NK-92 treated with Interleukin-12 subunit alpha and Interleukin-12 subunit beta, amount 100 ng/mL, for 24 hours (cell line): ENCODE measurements at places on chromosomes 5 and 9.

GRCh38 chr5:25754895-25755294 lies 1110.1 kb upstream of the CDH10 start:
- DNase-seq, result no peak

- DNase-seq, result no peak
Measured at GRCh38 chr5:83337453-83338035, 134.0 kb upstream of the VCAN start.

DNA sequence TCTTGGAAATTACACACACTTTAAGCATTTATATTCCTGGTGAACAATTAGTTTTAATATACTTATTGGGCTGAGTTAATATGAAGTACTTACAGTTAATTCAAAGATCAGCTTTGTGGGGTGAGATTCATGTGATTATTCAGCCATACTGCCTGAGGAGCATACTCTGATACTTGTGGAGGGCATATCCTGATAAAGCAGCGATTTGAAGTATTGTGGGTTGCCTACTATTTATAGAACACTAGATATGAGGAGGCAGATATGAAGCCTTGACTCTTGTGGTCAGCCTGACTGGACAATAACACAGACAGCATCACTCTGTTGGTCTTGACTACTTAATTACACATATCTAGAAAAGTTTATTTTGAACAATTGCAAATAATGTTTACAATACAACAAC lies 27.0 kb upstream of the AGGF1 start:
- DNase-seq, result no peak

GRCh38 chr9:135230386-135230765 lies 142.9 kb downstream of the OLFM1 start:
- DNase-seq, result no peak

GRCh38 chr9:68678430-68678829 lies 26.6 kb upstream of the PIP5K1B start:
- no peak for DNase-seq
